ENCODE measurements at places on chromosomes 2 and 18. TPM values are rescaled to one million over a fixed set of nuclear protein-coding genes. Genes with fewer than 3 reads are reported as not detected.

The MAL gene
- total RNA-seq = not detected

DNA sequence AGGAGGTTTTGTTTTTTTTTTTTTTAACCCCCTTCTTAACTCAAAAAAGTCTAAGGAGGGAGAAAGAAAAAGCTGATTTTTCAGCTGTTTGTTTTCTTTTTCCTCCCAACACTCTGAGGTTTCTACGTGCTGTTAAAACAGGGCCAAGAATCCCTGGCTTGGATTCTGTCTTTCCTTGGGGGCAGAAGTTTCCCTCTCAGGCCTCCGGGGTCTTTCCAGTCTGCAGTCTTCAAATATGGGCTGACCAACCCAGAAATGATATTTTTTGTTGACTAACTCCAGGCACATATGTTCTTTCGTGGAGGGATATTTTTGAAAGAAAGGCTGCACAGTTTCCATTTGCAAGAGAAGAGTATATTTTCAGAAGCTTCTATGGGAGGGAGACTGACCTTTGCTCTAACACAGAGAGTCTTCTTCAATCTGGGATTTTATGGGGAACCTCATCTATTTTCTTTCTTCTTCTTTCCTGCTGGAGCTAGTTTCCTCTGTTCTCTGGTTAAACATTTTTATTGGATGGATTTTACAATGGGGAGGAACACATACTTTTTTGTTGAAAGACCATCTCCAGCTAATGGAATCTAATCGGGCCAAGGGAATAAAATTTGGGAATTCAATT lies 93.3 kb upstream of the SPRED2 start:
- no peak for DNase-seq

The CYTIP gene
- not detected for total RNA-seq

The TMEM198 gene
- total RNA-seq = 0.18 TPM

The LRRC30 gene
- not detected for total RNA-seq

GRCh38 chr2:97740590-97741182 lies 27.3 kb downstream of the ZAP70 start:
- peak; percentile 14 for DNase-seq

The FKBP7 gene
- total RNA-seq = 32.6 TPM

GRCh38 chr18:68262690-68263294 lies 452.1 kb downstream of the TMX3 start:
- peak; percentile 83 for DNase-seq

GRCh38 chr2:102606353-102606752 lies 13.0 kb upstream of the SLC9A2 start:
- DNase-seq = no peak

The ATP6V1B1 gene
- total RNA-seq = not detected

The FHL2 gene
- total RNA-seq = 464 TPM

The HOXD13 gene
- total RNA-seq = not detected

DNA sequence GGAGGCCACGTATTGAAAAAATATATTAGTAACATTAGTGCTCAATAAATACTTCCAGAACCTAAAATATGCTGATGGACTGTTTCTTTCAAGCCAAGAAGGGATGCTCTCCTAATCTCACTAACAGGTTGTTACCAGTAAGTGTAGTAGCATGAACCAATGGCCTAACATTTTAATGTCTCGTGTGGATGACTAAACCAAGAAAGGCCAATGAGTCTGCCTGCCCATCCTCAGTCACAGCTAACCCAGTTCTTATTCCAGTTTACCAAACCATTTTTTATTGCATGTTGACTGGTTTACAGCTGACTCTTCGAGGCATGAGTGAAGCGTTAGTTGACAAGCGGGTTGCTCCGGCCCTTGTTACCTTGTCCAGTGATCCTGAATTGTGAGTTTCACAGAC lies 45.1 kb upstream of the TNFRSF11A start:
- no peak for DNase-seq

DNA sequence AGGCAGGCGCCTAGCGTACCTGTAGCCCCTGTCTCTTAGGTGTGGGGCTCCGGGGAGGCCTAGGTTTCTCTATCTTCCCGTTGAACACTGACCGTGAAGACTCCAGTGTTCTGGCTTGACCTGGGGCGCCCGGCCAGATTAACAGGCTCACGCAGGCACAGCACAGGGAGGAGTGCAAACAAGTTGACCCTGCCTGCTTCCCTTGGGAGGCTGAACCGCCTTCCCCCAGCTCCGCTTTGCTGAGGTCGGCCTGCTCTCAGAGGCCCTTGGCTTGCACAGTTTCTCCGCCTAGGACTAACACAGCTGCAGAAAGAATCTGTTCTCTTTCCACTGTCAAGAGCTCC lies 567 bp downstream of the PCYOX1 start:
- peak; percentile 17 for DNase-seq

DNA sequence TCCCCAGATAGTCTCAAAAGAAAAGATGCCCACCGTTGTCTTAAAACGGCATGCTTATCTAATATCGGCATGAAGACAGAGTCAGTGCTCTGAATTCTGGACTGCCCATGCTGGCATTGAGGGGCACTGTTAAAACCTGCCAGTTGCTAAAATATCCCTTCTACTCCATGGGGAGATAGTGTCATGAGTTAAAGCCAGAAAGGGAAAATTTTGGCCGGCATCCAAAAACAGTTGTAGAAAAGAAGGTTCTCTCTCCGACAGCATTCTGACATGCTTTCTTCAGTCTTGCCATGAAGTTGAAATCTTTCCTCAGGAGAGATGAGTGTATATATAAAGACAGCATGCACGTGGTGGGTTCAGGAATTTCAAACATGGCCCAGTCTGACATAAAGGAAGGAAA lies 401.3 kb upstream of the PIK3C3 start:
- no peak for DNase-seq

GRCh38 chr18:48724939-48725338 lies 186.1 kb downstream of the CTIF start:
- no peak for DNase-seq

Measured in IMR-90 (cell line).